ENCODE measurements at places on chromosomes 6 and 20.

DNA sequence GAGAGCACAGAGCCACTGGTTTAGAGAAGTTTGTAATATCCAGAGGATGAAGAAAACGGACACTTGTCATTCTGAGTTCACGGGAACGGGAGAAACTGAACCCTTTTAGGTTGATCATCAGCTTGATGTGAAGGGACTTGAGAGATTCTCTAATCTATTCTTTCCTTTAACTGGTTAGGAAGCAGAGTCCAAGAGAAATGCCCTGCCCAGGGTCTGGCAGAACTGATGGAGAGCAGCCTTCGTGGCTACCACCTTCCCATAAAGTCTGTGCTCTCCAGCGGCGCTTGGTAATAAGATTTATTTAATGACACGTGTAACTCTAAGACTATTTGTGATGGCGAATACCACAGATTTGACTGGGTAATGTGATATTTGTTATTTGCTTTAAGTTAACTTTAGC, 36.0 kb downstream of the E2F3 start:
- no peak for DNase-seq

DNA sequence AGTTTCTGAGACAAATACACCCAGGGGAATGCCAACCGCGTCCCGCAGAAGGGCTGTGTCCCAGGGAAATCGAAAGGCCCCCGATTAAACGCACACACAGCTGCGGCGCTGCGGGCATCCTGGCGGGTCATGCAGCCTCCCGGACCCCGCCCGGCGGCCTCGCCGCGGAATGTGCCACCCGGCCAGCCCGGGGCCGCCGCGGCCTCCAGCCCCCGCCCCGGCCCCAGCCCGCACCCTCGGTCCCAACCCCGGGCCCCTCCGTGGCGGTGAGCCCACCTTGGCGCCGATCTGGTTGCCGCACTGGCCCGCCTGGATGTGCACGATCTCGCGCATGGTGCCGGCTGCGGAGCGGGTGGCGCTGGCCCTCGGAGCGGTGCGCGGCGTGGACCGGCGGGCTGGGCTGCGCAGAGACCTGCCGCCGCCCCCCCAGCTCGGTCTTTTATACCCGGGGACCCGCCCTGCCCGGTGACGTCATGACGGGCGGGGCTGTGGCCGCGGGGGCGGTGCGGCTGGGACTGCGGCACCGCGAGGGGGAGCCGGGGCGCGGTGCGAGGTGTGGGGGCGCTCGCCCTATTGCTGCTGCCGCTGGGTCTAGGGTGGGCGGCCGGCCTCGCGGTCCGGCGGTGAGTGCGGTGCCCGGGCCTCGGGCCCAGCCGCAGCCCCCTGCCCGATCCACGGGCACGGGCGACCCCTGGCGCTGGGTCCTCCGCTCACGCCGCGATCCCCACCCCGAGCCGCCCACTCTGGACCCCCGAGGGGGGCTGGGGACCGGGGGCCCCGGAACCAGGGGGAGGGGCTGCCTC, at the start of gene TUBB2A:
TUBB2A (minus strand) TSS at position 414 of the 803 bp plus-strand sequence; CDS start at position 333, 81 bp downstream.
- no peak for DNase-seq

GRCh38 chr20:29689411-29690225, 1567.8 kb upstream of the DEFB115 start:
- DNase-seq: no peak

DNA sequence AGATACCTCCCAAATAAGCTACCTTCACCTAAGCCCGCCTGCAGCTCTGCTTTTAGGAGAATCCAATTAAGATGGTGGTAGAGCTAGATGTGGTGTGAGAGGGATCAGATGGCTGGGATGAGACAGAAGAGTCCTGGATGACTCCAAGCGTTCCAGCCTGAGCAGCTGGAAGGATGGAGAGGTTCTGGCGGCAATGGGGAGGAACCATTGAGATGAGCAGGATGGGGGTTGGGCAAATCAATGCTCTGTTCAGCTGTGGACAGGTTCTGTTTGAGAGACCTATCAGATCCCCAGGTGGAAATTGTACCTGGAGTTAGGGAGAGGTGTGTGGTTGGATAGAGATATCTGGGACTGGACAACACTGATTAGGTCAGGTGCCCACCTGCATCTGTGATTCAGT, 23.0 kb downstream of the PHACTR3 start:
- DNase-seq: no peak

DNA sequence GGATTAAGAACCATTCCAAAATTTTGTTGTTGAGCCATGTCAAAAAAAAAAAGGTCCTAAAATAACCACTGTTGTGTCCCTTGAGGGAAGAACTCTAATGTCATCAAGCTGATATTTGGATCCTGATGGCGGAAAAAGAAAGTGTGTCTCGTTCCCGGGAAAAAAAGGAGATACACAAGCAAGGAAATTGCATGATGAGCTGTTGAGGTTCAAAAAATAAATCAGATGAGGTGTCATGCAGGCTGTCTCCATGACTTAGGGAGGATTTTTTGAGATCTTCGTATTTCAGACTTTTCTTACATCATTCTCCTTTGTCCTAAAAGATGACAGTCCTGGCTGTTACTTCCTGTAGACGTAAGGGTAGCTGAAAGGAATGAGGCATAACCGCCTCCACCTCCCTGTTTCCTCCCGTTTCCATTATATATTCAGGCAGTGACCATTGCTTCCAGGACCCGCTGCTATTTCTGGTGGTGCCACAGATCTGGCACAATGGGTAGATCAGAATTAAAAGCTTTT, 117.3 kb upstream of the TNFAIP3 start:
- no peak for DNase-seq

DNA sequence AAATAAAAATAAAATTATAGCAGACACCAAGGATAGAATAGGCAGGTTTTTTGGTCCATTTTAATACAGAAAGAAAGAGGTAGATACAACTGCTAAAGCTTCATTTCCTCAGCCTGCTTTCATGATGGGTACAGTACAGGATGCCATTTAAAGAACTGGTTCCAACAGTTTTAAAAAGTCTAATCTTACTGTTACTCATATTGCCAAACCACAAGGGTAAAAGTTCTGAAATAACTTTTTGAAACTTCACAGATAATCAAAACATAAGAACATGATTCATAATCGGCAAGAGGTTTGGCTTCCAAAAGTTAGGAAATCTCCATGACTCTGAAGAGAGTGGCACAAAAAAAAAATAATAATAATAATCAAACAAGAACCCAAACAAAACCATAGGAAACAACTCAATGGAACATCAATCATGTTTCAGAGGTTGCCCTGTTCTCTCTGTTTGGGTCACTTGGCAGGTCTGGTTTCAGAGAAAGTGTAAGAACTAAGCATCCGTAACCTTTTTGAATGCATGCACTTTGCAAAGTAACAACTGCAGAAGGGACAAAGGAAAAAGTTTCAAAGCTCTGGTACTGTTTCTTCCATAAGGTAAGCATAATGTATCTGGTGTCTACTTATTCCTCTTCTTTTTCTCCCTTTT, 79.7 kb downstream of the SMLR1 start:
- no peak for DNase-seq

DNA sequence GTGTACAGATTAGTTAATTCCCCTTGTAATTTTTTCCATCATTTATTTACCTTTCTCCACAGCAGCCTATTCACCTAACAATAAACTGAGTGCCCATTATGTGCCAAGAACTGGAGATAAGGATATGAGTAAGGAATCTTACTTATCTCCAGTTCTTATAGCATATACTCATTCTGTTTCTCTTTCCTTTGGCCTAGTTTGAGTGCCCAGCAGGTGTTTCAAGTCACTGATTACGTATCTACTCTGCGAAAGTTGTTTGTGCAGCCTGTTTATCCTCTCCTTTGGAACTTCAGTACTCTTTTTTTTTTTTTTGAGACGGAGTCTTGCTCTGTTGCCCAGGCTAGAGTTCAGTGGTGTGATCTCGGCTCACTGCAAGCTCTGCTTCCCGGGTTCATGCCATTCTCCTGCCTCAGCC, 17.3 kb upstream of the POU5F1 start:
- no peak for DNase-seq

- DNase-seq: no peak
Measured at GRCh38 chr6:104460738-104461483, 398.8 kb downstream of the HACE1 start.

GRCh38 chr6:30323806-30324205, 2.9 kb upstream of the TRIM39 start:
- DNase-seq: no peak

DNA sequence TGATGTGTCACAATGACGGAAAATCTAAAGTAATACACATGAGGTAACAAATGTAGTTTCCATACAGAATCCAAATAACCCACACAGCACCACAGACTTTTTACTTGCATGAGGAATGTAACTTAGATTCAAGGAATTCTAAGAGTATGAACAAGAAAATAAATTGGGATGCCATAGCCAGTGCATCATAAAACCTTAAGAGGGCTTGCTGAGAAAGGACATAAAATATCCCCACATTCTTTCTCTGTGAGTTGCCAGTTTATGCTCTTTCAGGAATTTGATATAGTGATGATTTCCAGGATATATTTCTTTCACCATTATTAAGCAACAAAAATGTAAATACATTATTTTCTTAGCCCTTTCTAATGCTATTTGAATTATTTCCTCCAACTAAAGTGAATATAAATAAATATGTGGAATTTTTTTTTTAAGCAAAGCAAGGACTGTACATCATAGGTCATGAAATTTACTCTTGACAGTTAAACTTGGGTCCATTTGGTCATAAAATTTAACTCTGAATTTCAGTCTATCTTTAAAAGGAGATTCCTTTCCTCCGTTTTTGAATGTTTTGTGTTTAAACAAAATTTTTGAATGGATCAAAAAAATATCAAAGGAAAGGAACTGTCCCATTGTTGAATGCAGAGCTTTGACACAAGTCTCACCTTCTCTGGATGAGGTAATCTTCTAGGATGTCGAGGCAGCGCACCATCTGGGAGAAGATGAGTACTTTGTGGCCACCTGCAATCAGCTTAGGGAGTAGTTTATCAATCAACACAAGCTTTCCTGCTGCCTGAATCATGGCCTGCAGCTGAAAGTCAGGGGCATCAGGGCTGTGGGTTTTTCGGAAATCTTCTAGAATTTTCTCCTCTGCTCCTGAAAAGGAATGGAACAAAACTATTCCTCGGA, 116.3 kb upstream of the EMILIN3 start:
- no peak for DNase-seq

DNA sequence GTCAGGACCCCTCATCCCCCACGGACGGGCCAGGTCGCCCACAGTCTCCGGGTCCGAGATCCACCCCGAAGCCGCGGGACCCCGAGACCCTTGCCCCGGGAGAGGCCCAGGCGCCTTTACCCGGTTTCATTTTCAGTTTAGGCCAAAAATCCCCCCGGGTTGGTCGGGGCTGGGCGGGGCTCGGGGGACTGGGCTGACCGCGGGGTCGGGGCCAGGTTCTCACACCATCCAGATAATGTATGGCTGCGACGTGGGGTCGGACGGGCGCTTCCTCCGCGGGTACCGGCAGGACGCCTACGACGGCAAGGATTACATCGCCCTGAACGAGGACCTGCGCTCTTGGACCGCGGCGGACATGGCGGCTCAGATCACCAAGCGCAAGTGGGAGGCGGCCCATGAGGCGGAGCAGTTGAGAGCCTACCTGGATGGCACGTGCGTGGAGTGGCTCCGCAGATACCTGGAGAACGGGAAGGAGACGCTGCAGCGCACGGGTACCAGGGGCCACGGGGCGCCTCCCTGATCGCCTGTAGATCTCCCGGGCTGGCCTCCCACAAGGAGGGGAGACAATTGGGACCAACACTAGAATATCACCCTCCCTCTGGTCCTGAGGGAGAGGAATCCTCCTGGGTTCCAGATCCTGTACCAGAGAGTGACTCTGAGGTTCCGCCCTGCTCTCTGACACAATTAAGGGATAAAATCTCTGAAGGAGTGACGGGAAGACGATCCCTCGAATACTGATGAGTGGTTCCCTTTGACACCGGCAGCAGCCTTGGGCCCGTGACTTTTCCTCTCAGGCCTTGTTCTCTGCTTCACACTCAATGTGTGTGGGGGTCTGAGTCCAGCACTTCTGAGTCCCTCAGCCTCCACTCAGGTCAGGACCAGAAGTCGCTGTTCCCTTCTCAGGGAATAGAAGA, 978 bp downstream of the HLA-A start:
- no peak for DNase-seq

DNA sequence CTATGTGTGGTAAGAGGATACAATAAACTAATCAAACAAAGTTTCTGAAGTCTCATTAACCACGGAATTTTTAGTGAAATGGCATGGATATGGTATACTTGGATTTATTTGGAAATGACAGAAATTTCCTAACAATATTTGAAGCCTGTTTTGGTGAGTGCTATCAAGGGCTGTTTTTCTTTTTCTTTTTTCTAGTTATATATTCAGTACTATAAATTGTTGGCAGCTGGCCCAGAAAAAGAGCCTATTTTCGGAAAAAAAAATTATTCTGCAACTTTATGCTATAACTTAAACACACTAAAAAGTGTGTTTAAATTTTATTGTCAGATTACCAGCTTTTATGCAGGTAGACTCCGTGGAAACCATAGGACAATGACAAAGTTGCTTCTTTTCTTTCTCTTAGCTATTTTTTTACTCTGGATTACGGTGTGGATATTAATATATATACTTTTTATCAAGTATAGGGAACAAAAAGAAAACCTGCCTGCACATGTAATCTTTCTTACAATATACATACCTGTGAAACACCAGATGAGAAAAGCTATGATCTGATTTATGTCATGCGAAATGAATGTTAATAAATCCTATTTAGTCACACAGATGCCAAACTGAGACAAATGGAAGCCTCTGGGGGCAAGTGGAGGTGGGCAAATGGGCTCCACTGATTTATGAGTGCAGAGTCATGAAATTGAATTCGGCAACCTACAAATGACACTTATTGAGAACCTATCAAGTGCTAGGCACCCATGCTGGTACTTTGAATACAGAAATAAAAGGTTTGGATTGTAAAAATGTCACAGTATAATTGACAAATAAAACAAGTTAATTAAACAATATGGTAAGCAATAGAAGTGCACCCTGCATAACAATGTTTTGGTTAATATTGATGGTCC, 919.5 kb upstream of the FLRT3 start:
- peak; percentile 60 for DNase-seq

- DNase-seq: no peak
Measured at GRCh38 chr6:9675122-9675521, 739.8 kb downstream of the TFAP2A start.

DNA sequence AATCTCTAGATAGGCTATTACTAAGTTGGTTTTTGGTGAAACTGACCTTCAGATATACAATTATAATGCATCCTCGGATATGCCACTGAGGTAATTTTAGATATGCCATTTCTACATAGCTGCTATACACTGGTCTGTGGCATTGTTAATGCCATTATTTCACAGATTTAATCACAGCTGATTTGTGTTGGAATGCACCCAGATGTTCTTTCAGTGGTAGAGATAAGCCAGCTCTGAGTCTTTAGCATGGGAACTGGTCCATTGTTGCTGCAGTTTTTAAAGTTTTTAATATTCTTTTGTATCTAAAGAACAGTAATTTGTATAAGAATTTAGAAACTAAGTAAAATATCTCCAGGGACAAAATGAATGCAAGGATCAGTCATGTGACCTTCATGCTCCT, 6.8 kb downstream of the TMX4 start:
- no peak for DNase-seq

- DNase-seq: no peak
Measured at GRCh38 chr20:9660236-9660868, 146.0 kb downstream of the LAMP5 start.
